Stimulated activated CD4-positive, alpha-beta T cell treated with anti-CD3 and anti-CD28 coated beads, Interleukin-4, amount 100 ng/mL, for 4 hours (primary cell): ENCODE measurements at places on chromosomes 7 and 10.
A peak's percentile ranks its signal among the peaks of the same experiment; 100 is the strongest.

GRCh38 chr10:4786043-4786839 is 39.8 kb upstream of the AKR1E2 start:
- DNase-seq = no peak

- DNase-seq = no peak
These were observed 111.1 kb upstream of the TCF7L2 start for GRCh38 chr10:112838784-112839481.

DNA sequence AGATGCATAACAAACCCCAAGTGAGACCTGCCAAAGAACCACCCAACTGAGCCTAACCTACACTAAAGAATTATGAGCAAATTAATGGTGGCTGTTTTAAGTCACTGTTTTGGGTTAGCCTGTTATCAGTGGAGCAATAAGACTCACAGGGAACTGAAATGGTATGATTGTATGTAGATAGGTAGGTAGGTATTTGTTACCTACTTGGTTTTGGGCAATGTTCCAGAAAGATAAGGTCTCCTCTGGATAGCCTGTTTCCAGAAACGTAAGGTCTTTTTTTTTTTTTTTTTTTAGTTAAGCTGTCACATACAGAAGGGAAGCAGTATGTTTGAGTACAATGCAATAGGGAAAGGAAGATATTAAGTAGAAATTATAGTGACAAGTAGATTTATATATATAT is 47.6 kb downstream of the PSMC2 start:
- no peak for DNase-seq

DNA sequence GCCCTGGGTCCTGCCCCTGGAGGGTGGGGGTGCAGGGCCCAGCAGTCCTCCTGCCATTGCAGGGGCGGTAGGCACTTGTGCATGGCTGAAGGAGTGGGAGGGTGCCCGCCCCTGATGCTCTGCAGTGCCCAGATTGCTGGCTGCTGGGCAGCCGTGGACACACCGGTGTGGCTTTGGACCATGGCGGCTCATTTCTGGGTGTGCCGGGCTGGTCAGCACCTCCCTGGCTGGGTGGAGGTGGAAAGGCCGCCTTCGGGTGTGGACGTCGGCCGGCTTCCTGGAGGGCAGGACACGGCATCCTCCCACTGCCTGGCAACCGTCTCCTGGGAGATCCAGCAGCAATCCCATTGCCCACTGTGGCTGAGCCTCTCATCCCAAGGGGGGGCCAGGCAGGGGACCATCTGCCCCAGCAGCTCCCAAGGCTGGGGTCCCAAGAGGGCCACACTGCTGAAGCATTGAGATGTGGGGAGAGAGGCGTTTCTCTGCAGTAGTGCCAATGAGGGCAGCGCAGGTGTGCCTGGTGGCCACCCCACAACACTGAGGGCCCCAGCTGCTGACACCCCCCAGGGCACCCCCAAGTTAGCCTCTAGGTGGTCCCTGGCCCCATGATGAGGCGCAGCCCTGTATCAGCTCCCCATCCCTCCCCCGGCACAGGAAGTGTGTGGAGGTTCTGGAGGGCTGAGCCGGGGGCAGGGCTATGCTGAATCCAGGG is 12.9 kb downstream of the TTYH3 start:
- DNase-seq = no peak

DNA sequence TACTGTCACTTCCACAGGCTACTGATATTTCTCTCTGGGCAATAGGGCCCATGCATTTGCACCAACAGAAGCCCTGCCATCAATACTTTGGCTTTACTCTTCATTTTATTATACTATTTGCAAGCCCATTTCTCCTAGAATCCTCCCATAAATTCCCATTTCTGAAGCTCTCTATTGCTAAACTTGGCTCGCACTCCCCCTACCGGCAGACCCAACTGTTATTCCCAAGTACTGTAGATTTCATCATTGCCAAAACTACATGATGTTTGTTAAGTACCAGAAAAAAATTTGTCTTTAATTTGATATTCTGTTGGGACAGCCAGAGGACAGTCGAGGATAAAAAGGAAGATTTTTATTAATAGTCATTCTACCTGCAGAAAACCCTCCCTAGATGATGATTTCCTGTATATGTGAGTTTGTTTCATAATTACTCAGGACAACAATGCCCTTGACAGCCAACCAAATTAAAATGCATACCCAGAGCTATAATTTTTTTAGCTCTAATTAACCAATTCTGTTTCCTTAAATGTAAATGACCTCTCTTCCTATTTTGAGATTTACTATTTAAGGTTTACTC is 298.6 kb downstream of the REEP3 start:
- no peak for DNase-seq

- no peak for DNase-seq
These were observed 91.4 kb upstream of the CYP26C1 start for GRCh38 chr10:92969151-92969550.

GRCh38 chr10:94308866-94309265 is 53.9 kb downstream of the NOC3L start:
- DNase-seq = no peak

GRCh38 chr7:98278936-98279335 is 2.5 kb upstream of the BRI3 start:
- DNase-seq = no peak

DNA sequence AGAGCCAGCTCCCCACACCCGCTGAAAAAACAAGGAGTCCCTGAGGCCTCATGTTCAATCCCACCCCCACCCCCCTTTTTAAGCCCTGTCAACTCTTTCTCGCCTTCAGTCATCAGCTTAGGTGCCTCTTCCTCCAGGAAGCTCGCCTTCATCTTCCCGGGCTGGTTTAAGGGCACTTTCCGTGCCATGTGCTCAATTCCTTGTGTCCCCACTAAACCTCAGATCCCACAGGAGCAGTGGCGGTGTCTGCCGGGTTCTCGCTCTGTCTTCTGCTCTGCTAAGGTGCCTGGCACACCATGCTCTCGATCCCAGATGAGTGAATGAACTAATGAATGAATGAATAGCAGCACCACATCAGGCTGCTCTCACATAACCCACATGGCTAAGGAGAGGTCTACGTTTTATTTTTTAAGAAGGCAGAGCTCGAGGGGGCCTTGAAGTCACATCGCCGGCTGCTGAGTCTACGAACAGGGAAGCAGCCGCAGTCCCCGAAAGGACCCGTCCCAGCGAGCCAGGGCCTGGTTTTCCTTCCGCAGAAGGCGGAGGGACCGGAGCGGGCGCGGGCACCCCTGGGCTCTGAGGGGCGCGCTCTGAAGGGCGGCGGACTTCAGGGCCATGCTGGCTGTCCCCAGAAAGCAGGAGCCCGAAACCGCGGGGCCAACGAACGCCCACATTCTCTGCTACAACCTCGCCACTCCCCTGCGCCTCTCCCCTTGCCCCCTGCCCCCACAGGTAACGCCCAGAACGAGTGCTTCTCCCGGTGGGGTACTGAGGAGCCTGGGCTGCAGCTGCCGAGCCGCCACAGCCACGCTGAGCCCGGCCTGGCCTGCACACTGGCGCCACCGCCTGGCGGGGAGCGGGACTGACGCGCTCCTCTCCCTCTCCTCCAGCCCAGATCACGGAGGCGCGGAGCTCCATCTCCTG is 73.4 kb upstream of the KCNMA1 start:
- DNase-seq = peak; percentile 44

- DNase-seq = no peak
These were observed 369.6 kb downstream of the KCNMA1 start for GRCh38 chr10:77267703-77268675.

- no peak for DNase-seq
These were observed 13.1 kb upstream of the UCMA start for GRCh38 chr10:13247246-13247645.

DNA sequence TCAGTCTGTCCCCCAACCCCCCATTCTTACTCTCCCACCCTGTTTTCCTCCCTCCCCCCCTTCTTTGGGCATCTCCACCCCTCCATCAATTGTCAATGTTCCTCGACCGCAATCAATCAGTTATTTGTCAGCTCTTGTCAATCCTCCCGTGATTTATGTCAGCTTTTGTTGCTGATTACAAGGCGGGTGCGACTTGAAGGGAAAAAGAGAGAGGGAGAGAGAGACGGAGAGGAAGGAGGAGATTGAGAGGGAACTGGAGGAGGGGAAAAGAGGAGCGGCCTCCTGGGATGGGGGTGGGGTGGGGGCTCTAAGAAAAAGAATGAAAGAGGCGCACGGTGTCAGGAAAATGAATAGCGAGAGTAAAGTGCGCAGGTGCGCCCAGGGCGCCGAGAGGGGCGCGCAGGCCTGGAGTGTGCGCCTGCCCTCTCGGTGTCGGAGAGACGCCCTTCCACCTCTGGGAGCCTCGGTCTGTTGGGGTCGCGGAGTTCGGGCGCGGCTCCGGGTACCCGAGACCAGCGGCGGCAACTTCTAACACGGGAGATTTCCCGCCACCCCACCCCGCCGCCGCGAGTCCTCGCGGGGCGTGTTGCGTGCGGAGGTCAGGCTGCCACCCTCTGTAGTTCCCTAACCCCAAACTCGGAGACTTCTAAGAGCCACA is 1.1 kb upstream of the ZNF503 start:
- no peak for DNase-seq

GRCh38 chr10:60172363-60172990 is 217.2 kb downstream of the ANK3 start:
- no peak for DNase-seq

- peak; percentile 71 for DNase-seq
These were observed 3.7 kb downstream of the NRP1 start for GRCh38 chr10:33330543-33331378.
